ENCODE measurements at places on chromosomes 7 and 10. TPM values are rescaled to one million over a fixed set of nuclear protein-coding genes. Genes with fewer than 3 reads are reported as not detected.

Gene PIP
- 2.5 TPM for total RNA-seq

Gene GPR26
- total RNA-seq: not detected

DNA sequence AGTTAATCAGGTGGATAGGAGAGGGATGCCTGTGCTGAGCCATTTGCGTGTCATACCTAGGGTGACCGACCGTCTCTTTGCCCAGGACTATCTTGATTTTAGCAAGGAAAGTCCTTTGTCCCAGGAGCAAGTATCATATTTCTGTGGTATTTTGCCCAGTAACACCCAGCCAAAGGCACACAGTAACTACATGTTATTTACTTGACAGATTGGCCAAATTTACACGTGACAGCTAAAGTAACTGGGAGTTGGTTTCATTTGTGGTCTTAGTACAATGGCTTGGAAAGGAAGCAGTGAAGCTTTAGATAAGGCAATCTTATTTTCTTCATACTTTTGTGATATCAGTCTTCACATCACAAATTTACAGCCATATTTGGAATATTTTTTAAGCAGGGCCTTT lies 142.1 kb downstream of the JCAD start:
- DNase-seq: peak; percentile 19

DNA sequence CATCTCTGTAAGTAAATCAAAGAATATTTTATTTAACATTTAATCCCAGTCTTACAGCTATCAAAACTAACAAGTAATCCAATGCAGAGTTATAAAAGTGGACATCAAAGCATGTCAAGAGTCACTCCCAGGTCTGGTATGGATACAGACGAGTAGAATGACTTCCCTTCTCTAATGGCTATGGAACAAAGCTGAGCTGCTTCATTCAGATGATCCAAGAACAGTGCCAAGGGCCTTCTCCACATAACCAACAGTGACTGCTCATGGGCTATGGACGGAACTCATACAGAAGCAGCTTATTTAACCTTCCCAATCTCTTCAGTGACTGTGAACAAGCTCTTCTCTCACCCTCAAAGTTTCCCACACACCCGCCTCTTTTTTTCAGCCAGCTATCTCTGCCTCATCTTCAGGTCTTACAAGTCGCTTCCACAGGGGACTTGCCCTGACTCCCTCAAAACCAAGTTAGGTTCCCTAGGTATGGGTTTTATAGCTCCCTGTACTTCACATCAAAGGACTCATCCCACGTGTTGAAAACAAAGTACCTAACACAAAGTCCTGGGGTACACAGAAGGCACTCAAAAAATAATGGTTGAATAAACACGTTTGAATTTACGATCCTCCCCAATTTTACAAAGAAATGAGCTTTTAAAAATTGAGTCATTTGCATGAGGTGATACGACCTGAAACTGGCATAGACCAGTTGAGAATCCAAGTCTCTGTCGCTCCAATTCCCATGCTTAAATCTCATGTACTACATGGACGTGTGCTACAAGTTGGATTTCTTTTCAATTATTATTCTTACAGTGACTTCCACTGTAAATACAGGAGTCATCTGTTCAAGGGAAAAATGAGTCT lies 3.1 kb downstream of the USP6NL start:
- no peak for DNase-seq

- DNase-seq: no peak
Observed at GRCh38 chr10:111488668-111489067, 411.8 kb downstream of the ADRA2A start.

DNA sequence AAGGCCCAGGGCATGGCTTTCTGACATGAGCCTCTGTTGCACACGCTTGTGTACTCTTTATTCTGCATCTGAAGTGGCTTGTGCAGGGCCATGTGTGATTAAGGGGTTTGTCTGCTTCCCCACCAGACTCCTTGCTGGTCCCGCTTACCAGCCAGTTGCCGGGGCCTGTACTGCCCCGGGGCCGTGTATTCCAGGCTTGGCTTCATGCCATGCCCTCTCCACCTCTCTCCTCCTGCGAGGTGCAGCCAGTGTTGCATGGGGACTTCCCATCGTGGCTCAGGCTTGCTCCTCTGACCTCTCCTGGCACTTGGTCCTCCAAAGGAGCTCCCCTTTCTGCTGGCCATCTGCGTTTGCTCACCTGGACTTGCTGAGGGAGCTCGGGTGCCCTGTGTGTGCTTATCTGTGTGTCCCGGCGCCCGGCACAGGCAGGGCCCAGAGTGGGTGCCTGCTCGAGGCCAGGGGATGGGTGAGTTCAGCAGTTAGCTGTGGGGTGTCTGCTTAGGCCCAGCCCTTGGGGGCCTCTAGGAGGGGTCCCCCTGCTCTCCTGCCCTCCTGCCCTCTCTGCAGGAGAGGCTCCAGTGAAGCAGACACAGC lies 11.0 kb upstream of the C10orf143 start:
- DNase-seq: no peak

- DNase-seq: no peak
Observed at GRCh38 chr7:132336797-132337196, 239.5 kb downstream of the PLXNA4 start.

Data from vagina (tissue), 2 donors.